Stimulated activated CD4-positive, alpha-beta T cell treated with anti-CD3 and anti-CD28 coated beads, Interleukin-1b, Interleukin-23, amount 100 ng/mL, for 1 hour (primary cell): ENCODE measurements at places on chromosomes 5 and 9.

- no peak for DNase-seq
These were observed 213.5 kb upstream of the PANK3 start for GRCh38 chr5:168792678-168793077.

GRCh38 chr5:119343766-119344165 is 12.1 kb upstream of the TNFAIP8 start:
- DNase-seq, result no peak

GRCh38 chr5:159398936-159399335 is 68.6 kb upstream of the IL12B start:
- no peak for DNase-seq

- DNase-seq, result no peak
These were observed 5.0 kb downstream of the AGXT2 start for GRCh38 chr5:35042781-35043180.

- DNase-seq, result no peak
These were observed 14.5 kb downstream of the C9orf50 start for GRCh38 chr9:129606161-129607026.

DNA sequence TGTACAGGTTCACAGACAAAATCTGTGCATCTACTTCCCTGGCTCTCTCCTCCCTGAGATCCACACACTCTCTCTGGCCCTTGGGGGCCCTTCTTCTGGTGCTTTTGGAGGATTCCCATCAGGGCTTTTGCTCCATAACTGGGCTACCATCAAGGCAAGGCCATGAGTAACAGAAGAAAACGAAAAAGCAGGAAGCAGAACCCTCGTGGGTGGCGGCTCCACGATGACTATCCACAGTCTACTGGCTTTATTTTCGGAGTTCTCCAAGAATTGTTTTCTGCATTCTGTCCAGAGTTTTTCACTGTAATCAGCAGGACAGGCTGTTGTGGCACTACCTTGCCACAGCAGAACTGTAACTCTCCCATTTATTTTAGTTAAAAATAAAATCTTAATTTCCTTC is 19.9 kb downstream of the PNPLA7 start:
- DNase-seq, result no peak

- no peak for DNase-seq
These were observed 6.0 kb upstream of the ESM1 start for GRCh38 chr5:54991416-54991815.

DNA sequence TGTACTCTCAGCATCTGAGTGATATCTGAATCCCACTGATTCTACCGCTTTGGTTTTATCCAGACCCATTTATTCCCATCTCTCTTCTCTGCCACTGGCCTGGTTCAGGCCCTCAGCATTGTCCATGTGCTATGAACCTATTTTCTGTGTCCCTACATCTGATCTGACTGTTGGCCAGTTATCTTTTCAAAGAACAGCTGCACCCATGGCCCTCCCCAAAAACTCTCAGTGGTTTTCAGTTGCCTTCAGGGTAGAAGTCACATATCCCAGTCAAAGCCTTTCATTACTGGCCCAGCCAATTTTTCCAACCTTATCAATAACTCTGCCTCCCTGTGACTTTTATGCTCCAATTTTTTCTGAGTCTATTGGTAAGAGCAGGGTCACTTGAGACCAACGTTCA is 297.0 kb downstream of the TRIM32 start:
- DNase-seq, result no peak
